ENCODE measurements at places on chromosomes 5 and 9. TPM values are rescaled to one million over a fixed set of nuclear protein-coding genes. Genes with fewer than 3 reads are reported as not detected.

DNA sequence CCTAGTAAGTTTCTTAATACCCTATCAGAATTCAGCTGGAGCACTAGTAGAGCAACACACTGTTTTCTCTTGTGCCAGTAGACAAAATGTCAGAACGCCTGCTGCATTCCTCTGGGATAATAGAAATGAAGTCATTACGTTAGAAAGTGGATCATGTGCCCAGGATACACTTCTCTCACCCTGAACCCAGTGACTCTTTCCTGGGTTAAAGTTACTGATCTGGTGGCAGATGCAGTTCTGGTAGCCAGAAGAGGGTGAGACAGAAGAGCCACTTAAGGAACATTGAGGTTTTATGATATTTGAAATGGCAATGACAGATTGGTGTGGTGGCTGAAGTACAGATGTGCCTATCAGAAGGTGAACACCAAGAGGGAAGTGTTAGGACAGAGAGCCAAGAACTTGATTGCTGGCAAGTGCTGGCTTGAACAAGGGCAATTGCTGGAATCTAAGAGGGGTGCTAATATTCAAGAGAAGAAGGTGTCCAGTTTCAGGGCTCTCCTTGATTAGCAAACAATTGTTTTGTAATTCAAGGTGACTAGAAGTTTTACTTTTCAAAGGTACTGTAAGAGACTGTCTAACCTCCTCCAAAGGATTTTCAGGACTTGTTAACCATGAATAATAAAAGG lies 93.7 kb upstream of the ERBIN start:
- no peak for DNase-seq

The RASEF gene
- 61.9 TPM for total RNA-seq

- DNase-seq, result no peak
These were observed 227.3 kb downstream of the KDM4C start for GRCh38 chr9:6984941-6985578.

The SEMA4D gene
- 18.5 TPM for total RNA-seq

Data from HT-29 (cell line).